ENCODE measurements at places on chromosomes 16 and 17. TPM values are rescaled to one million over a fixed set of nuclear protein-coding genes. Genes with fewer than 3 reads are reported as not detected.

KRT27 gene
- total RNA-seq = not detected

SLC16A11 gene
- 2.1 TPM for total RNA-seq

ODAD4 gene
- total RNA-seq = 0.11 TPM

TMEM92 gene
- total RNA-seq = not detected

All from dermis lymphatic vessel endothelial cell (primary cell).